Urinary bladder (tissue), 4 donors: ENCODE measurements at places on chromosomes 2 and 18. TPM values are rescaled to one million over a fixed set of nuclear protein-coding genes. Genes with fewer than 3 reads are reported as not detected.

DNA sequence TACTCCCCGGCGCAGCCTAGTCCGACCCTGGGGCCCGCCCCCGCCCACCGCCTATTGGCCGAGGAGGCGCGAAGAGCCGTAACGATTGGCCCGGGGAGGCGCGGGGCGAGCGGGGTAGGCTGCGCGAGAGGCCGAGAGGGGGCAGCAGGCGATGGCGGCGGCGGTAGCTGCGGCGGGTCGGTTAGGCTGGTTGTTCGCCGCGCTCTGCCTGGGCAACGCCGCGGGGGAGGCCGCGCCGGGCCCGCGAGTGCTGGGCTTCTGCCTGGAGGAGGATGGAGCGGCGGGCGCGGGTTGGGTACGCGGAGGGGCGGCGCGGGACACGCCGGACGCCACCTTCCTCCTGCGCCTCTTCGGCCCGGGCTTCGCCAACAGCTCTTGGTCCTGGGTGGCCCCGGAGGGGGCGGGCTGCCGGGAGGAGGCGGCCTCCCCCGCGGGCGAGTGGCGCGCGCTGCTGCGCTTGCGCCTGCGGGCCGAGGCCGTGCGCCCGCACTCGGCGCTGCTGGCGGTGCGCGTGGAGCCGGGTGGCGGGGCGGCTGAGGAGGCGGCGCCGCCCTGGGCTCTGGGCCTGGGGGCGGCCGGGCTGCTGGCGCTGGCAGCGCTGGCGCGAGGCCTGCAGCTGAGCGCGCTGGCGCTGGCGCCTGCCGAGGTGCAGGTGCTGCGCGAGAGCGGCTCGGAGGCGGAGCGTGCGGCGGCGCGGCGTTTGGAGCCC is at the start of gene CNNM3:
TSS of gene CNNM3 (plus strand) at position 142 of the 709 bp plus-strand sequence. CDS start at position 152, 10 bp downstream.
- DNase-seq = peak; percentile 84

GAD1 gene
- 0.43 TPM for polyA plus RNA-seq

ITGAV gene
- 33.1 TPM for polyA plus RNA-seq

DNA sequence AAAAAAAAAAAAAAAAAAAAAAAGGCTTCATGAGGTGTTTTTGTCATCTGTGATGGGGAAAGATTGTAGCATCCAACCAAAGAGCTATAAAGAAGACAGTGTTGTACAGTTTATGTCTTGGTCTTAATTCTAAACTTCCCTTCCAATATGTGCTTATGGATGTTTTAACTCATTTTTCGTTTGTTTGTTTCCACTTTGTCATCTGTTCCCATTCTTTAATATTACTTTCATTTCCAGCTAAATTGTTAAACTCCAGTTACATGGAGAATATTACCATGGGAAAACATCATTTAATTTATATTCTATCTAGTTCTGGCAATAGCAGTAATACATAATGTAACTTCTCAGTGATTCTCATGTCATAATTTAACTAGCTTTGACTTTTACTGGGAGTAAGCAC is 344.1 kb upstream of the NRP2 start:
- DNase-seq = no peak

DNA sequence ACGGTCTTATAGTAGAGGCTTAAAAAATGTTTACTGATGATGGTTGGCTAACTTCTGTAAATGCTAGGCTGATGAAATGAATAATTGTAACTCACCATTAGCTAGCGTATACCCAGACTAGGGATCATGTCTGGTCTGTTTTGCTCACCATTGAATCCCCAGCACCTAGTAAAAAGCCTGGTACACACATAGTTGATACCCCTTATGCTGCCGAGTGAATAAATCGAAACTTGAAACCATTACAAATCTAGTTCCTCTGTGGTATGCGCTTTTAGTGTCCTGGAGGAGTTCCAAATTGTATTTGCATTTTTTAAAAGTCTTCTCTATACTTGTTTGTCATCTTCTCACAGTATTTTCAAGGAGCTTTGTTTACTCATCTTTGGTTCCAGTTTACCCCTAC is 1.3 kb downstream of the TAF1B start:
- no peak for DNase-seq

TANC1 gene
- polyA plus RNA-seq = 18.4 TPM

ECEL1 gene
- polyA plus RNA-seq = 0.95 TPM

DNA sequence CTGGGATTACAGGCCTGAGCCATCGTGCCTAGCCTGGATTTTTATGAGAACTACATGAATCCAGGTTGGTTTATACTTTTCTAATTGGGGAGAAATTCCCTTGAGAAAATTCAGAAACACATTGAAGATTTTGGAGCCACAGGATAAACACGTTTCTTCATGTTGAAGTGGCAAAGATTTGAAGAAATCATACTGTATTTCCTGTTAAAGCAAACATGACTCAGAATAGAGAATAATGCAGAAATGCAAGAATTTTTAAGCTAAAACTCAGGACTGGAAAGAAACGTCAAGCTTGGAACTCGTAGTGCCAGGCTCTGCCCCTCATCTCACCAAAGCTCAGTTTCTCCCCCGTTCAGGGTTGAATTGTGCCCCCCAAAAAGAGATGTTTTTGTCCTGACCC is 32.1 kb upstream of the TAF1B start:
- DNase-seq = no peak

DNA sequence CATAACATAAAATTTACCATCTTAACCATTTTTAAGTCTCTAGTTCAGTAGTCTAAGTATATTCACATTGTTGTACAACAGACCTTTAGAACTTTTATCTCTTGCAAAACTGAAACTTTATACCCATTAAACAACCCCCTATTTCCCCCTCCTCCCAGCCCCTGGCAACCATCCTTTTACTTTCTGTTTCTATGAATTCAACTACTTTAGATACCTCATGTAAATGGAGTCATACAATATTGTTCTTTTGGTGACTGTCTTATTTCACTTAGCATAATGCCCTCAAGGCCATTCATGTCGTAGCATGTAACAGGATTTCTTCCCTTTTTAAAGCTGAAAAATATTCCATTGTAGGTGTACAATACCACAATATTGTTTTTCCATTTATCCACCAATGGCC is 129.8 kb downstream of the PDE11A start:
- no peak for DNase-seq

PTH2R gene
- polyA plus RNA-seq = 0.04 TPM

DNA sequence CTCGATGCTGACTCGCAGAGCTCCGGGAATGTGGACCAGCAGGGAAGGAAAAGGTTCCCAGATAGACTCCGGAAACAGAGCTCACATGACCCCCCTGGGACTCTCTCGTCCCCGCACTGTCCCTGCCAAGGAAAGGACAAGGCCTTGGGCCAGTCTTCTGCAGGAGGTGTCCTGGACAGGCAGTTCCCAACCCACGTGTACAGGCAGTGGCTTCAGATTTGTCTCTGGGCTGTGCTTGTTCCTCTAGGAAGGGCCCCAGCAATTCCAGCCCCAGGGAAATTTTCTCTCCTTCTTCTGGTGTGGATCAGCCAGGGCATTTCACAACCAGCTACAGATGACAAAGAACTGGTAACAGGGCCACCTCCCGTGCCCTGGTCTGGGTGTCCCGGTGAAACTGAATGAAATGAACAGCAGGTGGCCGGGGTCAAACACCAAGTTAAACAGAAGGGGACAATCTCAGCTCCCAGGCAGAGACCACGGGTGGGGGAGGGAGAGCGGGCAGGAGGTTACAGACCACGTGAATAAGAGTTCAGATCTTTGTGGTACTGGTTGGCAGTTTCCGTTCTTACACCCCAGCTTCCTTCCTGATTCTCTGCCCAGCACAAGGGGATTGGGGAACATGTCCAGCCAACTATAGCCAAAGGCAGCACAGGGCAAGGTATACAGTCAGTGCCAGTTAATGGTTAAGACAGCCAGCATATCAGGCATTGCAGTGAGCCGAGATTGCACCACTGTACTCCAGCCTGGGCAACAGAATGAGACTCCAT is 52.2 kb upstream of the CAB39 start:
- DNase-seq = no peak

DNA sequence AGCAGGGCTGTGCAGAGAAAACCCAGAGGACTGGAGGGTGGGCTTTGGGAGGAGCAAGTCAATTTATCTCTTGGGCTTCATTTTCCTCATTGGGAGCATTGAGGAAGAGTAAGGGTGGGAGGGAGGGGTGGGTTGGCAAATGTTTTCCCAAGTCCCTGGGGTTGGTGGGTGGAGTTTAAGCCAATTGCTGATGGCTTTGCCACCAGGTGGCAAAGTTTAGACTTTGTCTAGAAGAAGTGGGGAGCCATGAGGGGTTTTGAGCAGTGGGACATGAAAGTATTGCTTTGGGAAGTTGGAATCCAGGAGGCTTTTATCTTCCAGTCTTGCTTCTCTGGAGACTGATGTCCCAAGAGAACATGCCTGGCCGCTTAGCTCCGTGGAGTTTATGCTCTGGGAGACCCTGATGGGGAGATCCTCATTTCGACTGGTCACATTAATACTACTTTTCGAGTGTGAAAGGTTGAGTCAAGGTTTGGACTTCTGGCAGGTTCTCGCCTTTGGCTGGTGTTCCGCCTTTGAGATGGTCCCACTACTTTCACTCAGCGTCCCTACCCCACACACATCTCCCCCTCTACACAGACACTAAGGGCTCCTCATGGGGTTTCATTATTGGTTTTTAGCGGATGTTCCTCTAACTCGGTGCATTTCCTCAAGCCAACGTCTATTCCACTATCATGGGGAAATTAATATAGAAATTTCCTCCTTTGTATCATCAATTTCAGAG is 126.7 kb downstream of the PRKCE start:
- DNase-seq = no peak

CRYGC gene
- polyA plus RNA-seq = not detected

GRCh38 chr2:236793023-236794011 is 223.7 kb downstream of the ACKR3 start:
- DNase-seq = no peak

GRCh38 chr18:36887864-36888263 is 58.9 kb downstream of the KIAA1328 start:
- no peak for DNase-seq

ITGA4 gene
- 5.2 TPM for polyA plus RNA-seq

DNA sequence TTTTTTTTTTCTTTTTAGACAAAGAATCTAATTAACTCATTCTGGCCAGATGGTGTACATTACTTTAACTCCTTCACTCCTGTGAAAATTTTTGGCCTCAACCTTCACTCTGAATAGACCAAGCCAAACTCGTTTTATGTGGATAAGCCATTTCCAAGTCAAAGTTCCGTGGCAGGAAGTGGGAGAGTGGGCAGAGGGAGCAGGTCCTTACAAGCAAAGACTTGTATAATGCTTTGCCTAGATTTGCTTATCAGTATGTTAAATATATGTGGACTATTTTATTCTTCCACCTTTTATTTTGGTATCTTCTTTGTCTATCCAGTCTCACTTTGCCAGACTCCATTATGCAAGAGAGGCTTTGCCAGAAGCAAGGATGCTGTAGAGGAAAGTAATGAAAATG is 178.1 kb upstream of the TNP1 start:
- DNase-seq = no peak

GRCh38 chr2:118417406-118418120 is 329.3 kb downstream of the INSIG2 start:
- DNase-seq = no peak

DNA sequence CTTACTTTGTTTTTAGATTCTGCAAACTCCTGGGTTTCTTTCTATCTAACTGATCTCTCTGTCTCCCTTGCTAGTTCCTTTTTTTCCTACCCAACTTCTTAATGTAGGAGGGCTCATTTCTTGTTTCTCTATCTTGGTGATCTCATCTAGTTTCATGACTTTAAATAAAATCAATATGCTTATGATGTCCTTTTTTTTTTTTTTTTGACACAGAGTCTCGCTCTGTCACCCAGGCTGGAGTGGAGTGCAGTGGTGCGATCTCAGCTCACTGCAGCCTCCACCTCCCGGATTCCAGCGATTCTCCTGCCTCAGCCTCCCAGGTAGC is 42.2 kb upstream of the IL1RL1 start:
- no peak for DNase-seq

GRCh38 chr2:105416156-105416555 is 17.3 kb upstream of the FHL2 start:
- DNase-seq = no peak

CAPN13 gene
- 1.8 TPM for polyA plus RNA-seq

DNA sequence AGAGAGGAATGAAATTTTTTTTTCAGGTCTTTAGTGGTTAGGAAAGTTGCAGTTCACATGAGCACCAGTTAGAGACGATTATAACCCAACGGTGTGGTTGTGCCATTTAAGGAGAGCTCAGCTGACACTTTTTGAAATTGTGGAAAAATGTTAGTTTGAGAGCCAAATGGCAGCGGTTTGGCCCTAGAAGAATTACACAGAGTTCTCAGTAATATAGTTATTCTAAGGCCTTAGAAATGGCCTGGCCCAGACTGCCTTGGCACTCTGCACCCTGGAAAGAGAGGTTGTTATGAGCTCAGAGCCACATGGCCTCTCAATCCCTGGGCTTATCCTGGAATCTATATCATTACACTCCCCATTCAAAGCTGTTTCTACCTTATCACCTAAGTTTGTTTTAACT is 117.4 kb downstream of the RHBDD1 start:
- DNase-seq = no peak

GRCh38 chr2:183967756-183968155 is 630.6 kb upstream of the ZNF804A start:
- no peak for DNase-seq

GRCh38 chr2:11898576-11898975 is 152.1 kb downstream of the LPIN1 start:
- DNase-seq = no peak
